ENCODE measurements at places on chromosomes 1 and 21. TPM values are rescaled to one million over a fixed set of nuclear protein-coding genes. Genes with fewer than 3 reads are reported as not detected.

Gene HHIPL2
- 1.4 TPM for total RNA-seq

- no peaks in the 10 kb centered on the region for H3K4me1 ChIP-seq
- no peak overlapping the region for H3K27ac ChIP-seq
- no peaks in the 10 kb centered on the region for H3K36me3 ChIP-seq
- H3K27me3 ChIP-seq: no peaks in the 10 kb centered on the region
Measured at GRCh38 chr1:112548547-112548946, 39.8 kb downstream of the WNT2B start.

GRCh38 chr1:93253516-93253915, 73.0 kb downstream of the CCDC18 start:
- no peak overlapping the region for H3K4me3 ChIP-seq
- no peaks in the 10 kb centered on the region for H3K4me1 ChIP-seq
- H3K36me3 ChIP-seq: peaks cover 7% of the 10 kb centered on the region
- no peak for DNase-seq
- no peak overlapping the region for H3K27ac ChIP-seq

DNA sequence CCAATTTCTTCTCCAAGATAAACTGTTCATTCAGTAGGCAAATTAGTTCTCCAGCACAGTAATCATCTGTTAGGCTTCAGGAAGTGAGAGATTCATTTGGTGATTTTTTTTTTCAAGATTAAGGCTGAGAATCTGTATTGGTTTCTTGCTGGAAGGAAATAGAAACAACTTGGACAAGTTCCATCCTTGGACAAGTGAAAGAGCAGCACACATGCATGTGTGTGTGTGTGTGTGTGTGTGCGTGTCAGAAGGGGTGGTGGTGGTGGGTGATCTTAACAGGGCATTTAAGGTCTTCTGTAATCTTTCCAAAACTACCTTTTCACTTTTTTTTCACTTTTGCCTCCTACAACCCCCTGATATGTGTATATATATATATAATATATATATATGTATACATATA, 15.9 kb upstream of the SUCO start:
- H3K27ac ChIP-seq: no peak overlapping the region
- no peaks in the 10 kb centered on the region for H3K27me3 ChIP-seq
- H3K4me3 ChIP-seq: no peak overlapping the region
- no peak for DNase-seq
- no peaks in the 10 kb centered on the region for H3K4me1 ChIP-seq

Gene TCHH
- total RNA-seq: not detected

GRCh38 chr21:31837618-31838390, 35.0 kb upstream of the HUNK start:
- H3K4me3 ChIP-seq: no peak overlapping the region
- H3K27ac ChIP-seq: no peak overlapping the region
- no peaks in the 10 kb centered on the region for H3K36me3 ChIP-seq
- H3K27me3 ChIP-seq: no peaks in the 10 kb centered on the region
- DNase-seq: no peak
